ENCODE measurements at places on chromosomes 5 and 9. TPM values are rescaled to one million over a fixed set of nuclear protein-coding genes. Genes with fewer than 3 reads are reported as not detected.

The DMRT3 gene
- total RNA-seq: not detected

The ZNG1A gene
- 23.7 TPM for total RNA-seq

The IL7R gene
- total RNA-seq: 383 TPM

The NR2F1 gene
- total RNA-seq: not detected

The TTF1 gene
- total RNA-seq: 26.2 TPM

The BNC2 gene
- total RNA-seq: not detected

The MAP3K1 gene
- 98.4 TPM for total RNA-seq

The NEK6 gene
- total RNA-seq: 16.2 TPM

The C9orf50 gene
- total RNA-seq: not detected

The PRRX2 gene
- total RNA-seq: not detected
